ENCODE measurements at places on chromosomes 3 and 15.
A peak's percentile ranks its signal among the peaks of the same experiment; 100 is the strongest.

GRCh38 chr3:14490255-14490654 lies 49.9 kb downstream of the GRIP2 start:
- no peak for DNase-seq

DNA sequence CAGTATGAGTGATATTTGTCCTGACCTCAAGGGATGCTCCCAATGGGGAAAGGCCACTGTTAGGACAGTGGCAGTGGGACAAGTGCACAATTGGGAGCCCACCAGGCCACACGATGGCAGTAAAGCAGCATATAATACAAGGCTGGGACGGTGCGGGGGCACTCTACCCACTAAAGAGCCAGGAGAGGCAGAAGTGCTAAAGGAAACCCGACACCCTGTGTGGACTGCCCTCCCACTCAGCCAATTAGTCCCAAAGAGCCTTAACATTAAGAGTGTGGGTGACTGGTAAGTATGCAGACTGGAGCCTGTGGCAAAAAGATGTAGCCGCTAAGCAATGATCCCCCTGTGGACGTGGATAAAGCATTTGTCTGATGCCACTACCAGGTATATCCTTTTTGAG lies 8.2 kb upstream of the ZNF589 start:
- peak; percentile 34 for DNase-seq

GRCh38 chr3:10550705-10551104 lies 45.3 kb upstream of the ATP2B2 start:
- DNase-seq, result no peak

GRCh38 chr3:61224823-61225222 lies 26.4 kb downstream of the FHIT start:
- DNase-seq, result no peak

- no peak for DNase-seq
These were observed 23.0 kb downstream of the CP start for GRCh38 chr3:149198611-149199010.

DNA sequence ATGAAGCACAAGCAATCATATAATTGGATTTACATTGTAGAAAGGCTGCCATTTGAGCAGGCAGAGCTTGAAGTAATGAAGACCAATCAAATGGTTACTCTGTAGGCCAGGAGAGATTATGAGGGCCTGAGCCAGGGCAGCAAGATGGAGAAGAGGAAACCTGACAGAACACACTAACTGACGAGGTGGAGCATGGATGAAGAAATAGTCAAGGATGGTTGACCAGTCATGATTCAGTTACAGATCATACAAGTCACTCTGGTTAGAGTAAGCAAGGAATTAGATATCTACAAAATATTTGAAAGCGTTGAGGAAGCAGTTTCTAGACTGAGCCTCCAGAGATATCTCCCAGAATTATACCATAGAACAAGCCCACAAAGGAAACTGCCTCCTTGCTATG lies 101.8 kb upstream of the THSD4 start:
- DNase-seq, result no peak

GRCh38 chr3:112048911-112049310 lies 14.4 kb downstream of the TMPRSS7 start:
- no peak for DNase-seq

DNA sequence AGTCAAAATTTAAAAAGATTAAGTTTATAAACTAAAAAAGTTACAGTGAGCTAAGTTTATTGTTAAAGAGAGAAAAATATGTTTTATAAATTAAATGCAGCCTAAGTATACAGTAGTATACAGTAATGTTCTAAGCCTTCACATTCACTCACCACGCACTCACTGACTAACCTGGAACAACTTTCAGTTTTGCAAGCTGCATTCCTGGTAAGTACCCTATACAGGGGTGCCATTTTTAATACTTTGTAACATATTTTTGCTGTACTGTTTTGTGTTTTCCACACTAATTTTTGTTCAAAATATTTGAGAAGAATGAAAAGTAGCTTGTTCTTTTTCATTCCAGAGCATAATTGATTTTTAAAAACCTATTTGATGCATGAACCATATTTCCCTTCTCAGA lies 524.9 kb downstream of the RBMS3 start:
- no peak for DNase-seq

DNA sequence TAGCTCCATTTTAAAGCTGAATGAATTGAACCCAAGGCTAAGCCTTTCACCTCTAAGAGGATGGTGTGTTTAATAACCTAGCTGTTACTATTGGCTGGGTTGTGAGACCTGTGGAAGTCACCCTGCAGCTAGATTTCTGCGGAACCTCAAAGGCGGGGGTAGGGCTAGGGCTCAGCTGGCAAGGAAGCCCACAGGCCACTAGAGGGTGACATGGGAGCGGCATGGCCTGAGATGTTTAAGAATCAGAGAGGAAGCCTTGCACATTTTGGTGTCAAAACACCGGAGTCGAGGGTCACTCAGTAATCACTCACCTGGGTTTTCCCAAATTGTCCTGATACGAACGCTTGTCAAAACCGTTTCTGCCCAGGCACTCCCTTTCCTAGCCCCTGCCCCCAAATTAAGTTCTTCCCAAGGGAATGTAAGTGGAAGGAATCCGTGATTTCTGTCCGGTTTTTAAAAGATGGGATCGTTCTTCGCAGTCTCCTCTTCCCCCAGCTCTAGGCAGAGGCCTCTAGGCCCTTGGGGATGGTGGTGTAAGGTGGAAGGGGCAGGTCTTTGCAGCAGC lies 3.8 kb upstream of the ACAD9 start:
- DNase-seq, result peak; percentile 38

DNA sequence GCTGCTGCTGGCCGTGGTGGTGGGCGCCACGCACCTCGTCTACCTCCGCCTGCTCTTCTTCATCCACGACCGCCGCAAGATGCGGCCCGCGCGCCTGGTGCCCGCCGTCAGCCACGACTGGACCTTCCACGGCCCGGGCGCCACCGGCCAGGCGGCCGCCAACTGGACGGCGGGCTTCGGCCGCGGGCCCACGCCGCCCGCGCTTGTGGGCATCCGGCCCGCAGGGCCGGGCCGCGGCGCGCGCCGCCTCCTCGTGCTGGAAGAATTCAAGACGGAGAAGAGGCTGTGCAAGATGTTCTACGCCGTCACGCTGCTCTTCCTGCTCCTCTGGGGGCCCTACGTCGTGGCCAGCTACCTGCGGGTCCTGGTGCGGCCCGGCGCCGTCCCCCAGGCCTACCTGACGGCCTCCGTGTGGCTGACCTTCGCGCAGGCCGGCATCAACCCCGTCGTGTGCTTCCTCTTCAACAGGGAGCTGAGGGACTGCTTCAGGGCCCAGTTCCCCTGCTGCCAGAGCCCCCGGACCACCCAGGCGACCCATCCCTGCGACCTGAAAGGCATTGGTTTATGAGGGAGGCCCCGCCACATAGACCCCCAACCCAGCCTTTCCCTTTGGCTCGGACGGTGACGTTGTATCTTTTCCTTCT lies 1.1 kb downstream of the GPR27 start:
- no peak for DNase-seq

DNA sequence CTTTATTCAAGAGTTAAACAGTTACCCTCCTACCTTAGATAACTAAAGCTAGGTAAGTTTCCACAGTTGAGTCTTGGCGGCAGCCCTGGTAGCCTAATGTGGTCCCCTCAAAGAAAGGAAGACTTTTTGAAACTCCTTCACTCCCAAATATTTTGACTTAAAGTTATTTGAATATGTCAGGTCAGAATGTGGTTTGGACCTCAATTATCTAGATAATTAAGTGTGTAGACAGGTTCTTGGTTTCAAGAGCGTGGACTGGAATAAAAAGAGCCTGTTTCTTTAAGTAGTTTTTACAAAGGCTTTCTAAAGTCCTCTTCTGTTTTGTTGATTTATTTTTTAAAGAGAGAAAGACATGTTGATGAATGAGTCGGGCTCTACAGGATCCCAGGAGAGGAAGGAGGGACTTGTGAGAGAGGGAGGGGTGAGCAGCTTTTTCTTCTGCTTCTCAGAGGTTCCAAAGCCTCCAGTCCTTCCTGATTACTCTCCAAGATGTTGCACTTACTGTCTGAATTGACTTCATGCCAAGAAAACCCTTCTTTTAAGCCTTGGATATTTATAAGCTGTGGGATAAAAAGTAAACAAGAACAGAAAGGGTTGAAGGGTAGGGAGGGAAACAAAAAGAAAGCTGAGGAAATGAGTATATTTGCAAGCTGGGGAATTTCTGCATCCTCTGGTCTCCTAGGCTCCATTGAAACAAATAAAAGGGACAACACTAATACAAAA lies 457.4 kb downstream of the IGSF11 start:
- DNase-seq, result no peak
